ENCODE measurements at places on chromosomes 16 and 17.

- no peak for DNase-seq
These were observed 28.2 kb upstream of the TMEM220 start for GRCh38 chr17:10758062-10758461.

- DNase-seq: no peak
These were observed 903.4 kb upstream of the CDH8 start for GRCh38 chr16:62939687-62940086.

DNA sequence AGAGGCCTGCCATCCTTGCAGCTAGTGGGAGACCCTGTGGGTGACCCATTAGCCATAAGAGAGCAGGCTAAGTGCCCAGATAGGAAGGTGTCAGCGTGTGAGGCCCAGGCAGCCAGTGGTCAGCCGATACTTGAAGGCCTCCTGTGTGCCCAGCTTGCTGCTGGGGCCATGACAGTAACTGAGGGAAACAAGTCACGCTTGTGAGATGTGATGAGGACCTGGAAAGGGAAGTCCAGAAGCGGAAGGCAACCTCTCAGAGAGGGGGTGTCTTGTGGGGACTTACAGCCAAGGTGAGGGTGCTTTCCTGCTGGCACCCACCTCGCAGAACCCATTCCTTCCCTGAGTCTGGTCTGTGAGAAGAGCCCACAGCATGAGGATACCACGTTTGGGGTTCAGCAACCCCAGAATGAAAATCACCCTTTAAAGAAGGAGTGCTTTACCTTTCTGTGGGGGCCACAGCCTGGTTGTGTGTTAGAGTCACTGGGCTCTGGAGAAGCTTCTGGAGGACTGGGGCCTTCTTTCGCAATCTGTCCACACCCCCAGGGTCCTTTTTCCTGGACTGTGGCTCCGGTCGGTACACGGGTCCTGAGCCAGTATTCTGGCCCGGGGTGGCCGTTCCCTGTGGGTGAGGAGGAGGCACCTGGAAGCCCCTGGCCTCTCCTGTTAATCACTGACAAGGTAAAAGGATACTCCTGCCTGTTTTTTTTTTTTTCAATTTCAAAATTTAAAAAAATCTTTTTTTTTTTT lies 53.9 kb downstream of the PLCG2 start:
- no peak for DNase-seq

- no peak for DNase-seq
These were observed 6.6 kb downstream of the C16orf95 start for GRCh38 chr16:87310610-87311009.

DNA sequence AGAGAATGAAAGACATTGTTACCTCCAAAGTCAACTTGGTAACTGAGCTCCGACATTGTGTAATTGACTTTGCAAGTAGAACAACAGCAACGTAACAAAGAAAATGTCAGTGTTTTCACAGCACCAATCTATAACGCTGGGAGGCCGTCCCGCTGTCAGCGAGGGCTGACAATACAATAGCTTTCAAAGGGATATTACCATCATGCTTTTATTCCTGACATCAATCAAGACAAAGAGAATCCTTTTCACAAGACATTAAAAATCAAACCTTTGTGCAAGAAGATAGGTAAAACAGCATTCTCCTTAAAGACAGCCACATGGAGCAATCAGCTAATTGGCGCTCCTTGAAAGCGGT lies 6.2 kb downstream of the ZNF423 start:
- DNase-seq: no peak

- DNase-seq: no peak
These were observed 46.3 kb upstream of the ZCCHC14 start for GRCh38 chr16:87539113-87539512.

- DNase-seq: no peak
These were observed 2.4 kb downstream of the MMP15 start for GRCh38 chr16:58027916-58028455.

DNA sequence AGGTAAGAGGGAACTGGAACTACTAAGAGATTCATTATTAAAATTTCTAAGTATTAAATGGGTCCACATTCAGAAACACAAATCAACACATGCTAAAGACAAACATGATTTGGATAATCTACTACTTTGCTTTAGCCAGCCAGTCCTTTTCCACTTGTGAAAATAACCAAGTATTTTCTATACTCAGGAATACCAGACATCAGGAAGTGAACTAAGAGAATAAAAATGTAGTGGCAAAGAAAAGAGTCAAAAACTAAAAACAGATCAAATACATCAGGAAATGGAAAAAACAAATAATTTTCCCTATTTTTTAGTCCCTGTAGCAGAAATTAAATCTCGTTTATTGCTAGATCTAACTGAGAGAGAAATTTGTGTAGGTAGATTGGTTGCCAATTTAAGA lies 78.0 kb downstream of the MYO1D start:
- DNase-seq: no peak

GRCh38 chr17:63760771-63761539 lies 12.4 kb downstream of the CCDC47 start:
- DNase-seq: no peak

DNA sequence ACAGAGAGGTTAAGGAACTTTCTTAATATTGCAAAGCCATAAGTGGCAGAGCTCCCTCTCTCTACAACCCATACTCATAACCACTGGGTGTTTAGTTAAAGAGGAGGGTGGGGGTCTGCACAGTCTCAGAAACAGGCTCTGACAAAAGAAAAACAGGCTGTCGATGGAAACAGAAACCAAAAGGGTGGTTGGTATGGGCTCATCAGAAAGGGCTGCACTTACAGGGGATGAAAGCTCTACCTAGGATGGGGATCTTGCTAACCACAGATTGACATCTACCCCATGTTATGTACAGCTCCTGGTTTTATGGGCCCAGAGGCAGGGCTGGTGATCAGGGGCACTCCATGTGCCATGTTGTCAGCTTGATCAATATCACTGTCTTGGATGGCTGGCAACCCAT lies 111.4 kb downstream of the CYLD start:
- DNase-seq: no peak

DNA sequence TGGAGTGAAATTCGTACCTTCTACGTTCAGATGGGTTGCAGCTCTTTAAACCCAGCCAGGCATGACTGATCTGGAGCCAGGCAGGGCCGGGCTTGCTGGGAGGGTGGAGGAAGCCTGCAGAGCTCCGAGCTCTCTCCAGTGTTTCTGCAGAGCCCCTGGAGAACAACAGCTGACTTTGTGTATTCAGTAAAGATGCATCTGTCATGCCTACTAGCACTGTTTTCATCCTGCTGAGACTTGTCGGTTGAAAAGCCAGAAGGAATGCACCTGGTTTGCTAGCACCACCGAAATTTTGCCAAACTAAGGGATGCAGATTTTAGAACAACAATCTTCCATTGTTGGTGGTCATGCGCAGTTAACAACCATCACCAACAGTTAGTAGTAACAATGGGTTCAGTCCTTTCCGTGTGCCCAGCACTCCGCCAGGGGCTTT lies 22.4 kb upstream of the SCNN1B start:
- no peak for DNase-seq

DNA sequence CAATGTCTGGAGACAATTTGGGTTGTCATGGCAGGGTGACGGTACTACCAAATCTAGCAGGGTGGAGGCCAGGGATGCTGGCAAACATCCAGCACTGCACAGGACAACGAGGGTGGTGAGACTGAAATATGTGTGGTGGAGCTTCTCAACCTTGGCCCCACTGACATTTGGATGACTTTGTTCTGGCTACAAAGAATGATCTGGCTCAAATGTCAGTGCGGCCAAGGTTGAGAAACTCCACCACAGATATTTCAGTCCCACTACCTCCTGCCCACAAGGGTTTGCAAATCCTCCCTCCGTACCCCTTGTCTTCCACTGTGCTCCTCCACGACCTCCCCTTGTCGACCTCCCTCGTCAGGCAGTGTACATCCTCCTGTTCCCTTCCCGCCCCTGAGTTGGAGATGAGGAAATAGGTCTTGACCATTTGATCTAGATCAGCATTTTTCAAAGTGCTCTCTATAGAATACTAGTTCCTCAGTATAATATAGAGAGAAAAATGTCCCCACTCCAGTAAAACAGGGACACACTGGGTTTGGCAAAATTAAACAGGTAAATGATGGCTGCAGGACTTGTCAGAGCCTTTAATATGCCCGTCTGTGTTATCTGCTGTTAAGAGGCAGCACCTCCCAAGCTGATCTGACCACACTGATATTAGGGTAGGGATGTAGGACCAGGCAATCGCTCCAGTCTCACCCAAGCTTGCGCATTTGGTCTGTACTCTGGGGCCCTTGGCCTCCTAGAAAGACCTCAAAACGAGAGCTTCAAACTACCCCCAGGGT lies 6.8 kb downstream of the OSGIN1 start:
- DNase-seq: no peak

GRCh38 chr16:84334058-84334457 lies 34.3 kb upstream of the ATP2C2 start:
- DNase-seq: no peak

DNA sequence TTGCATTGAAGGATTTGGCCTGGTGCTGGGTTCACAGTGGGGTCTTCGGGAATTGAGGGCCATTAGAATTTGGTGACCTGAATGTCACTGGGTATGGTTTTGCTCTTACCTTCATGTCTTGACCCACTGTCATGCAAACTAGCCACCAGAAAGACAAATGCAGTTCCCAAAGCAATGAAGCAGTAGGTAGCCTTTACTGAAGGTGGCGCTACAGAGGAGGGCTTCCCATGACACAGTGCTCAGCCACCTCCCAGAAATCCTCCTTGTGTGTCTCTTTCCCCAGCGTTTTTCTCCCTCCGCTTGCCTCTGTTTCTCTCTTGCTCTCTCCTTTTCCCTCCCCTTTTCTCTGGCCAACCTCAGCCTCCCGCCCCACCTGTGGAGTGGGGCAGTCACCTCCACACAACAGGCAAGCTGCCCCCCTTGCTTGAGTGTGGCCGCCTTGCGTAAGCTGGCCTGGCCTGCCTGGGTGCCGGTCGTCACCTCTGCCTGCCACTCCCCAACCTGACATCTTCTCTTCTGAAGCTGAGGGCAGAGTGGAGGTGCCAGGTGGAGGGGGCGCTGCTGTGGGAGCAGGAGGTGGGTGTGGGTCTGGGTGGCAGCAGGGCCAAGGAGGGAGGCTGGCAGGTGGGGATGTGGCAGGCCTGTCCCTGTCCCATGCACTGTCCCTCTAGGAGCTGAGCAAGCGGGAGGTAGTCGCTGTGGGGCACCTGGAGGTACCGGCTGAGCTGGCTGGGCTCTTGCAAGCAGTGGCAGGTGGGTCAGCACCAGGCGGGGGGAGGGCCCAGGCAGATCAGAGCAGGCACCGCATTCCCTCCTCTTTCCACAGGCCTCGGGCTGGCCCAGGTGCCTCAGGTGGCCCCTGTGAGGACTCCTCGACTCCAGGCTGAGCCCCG lies 34.7 kb downstream of the MYO15A start:
- DNase-seq: no peak

GRCh38 chr16:17082095-17082882 lies 388.5 kb downstream of the XYLT1 start:
- no peak for DNase-seq

GRCh38 chr17:17890773-17891759 lies 54.3 kb upstream of the SREBF1 start:
- peak; percentile 64 for DNase-seq

GRCh38 chr16:87561200-87562105 lies 40.9 kb upstream of the JPH3 start:
- no peak for DNase-seq

DNA sequence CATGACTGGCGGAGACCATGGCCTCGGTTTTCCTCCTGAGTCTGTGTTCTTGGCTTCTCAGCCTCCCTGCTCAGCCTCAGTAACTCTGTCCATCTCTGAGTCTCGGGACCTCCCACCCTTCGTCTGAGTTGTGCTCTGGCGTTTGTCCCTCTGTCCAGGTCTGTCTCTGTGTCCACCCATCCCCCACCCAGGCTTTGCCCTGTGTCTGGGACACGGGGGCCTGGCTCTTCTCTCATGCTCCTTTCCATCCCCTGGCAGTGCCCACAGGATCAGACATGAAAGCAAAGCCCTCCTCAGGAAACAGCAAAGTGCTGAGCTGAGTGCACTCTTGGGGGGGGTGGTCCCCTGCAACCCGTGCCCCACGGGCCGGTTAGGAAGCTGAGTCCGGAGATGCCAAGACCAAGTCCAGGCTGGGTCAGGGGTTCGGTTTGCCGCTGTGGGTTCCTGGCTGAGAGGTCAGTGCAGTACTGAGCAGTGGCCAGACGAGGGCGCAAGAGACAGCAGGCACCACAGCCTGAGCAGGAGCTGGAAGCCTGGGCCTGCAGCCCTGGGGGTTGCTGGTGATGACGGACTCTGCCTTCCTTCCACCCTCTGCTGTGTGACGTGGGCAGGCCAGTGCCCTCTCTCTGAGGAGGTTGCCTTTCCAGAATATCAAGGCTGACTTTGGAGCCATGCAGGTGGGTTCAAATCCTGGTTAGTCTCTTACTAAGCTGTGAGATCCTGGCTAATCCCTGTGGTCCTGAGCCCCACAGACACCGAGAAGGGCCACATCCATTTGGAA lies 2.5 kb downstream of the P2RX1 start:
- DNase-seq: peak; percentile 69

GRCh38 chr17:58476812-58477211 lies 11.4 kb downstream of the HSF5 start:
- no peak for DNase-seq

- no peak for DNase-seq
These were observed 341.4 kb downstream of the FOXL1 start for GRCh38 chr16:86919578-86920305.

DNA sequence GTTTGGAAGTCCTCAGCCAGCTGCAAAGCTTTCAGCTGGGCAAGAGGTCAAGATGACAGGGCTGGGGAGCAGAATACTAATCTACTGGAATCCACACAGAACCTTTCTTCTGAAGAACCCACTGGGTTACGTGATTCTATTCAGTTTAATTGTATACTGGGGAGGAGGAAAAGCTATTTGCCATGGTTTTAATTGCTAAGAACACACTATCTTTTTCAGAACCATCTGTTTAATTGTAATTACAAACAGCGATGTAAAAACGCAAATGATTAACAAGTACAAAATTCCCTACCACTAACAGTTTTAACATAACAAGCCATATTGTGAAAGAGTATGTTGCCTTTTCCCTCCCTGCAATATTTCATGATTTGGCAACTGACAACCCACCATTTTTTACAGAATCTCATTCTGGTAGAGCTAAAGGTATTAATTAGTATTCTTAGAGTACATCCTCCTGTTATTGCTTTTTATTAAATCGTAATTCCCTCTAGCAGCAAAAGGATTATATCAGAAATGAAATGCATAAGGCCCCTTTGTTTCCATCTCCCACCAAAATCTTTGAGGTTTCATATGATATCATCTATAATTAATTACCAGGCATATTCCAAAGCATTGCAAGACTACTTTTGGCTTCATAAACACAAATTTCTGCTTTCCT lies 12.1 kb downstream of the HYDIN start:
- DNase-seq: no peak

GRCh38 chr16:5900046-5900445 lies 802.5 kb upstream of the EEF2KMT start:
- no peak for DNase-seq

DNA sequence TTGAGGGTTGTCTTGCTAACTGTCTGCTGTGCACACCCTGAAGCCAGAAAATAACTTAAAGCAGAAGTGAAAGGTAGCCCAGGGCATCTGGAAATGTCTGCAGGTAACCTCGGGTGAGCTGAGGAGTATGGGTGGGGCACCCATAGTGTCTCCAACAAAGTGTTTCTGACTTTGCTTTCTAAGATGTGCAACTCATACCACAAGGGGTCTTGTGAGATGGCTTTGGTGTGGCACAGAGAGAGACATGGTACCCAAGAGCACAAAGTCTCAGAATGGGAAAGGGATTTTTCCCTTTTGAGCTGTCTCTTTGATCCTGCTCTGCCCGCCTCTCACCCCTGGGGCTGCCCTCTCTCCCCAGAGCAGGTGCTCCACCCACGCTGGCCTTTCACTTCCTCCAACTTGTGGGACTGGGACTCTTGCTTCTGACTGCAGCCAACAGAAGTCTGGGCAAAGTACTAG lies 6.9 kb downstream of the CHD9 start:
- peak; percentile 74 for DNase-seq

- DNase-seq: no peak
These were observed 21.8 kb upstream of the CACNG4 start for GRCh38 chr17:66942451-66943264.
